ENCODE measurements at places on chromosomes 12 and 14. TPM values are rescaled to one million over a fixed set of nuclear protein-coding genes. Genes with fewer than 3 reads are reported as not detected.

DNA sequence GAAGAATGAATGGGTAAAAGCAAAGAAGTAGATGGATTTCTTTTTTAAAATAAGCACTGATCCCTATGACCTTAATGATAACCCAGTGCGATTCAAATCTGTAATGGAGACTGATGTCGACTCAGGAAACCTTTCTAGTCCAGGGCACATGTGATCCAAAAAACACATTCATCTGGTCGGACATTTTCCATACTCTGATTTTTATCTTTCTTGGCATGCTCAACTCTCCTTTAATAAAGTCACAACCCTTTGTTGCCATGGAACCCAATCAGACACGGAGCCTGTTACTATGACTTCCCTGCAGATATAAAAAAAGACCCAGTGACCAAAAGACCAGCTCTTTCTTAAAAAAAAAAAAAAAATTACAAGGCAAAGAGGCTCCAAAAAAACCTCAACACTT lies 27.9 kb downstream of the TMCC3 start:
- no peaks in the 10 kb centered on the region for H3K4me1 ChIP-seq
- H3K36me3 ChIP-seq = no peaks in the 10 kb centered on the region
- no peak for DNase-seq
- H3K27ac ChIP-seq = no peak overlapping the region
- no peaks in the 10 kb centered on the region for H3K27me3 ChIP-seq
- no peak overlapping the region for H3K4me3 ChIP-seq

- no peak overlapping the region for H3K27ac ChIP-seq
- no peak for DNase-seq
- no peak overlapping the region for H3K4me3 ChIP-seq
Observed at GRCh38 chr12:5171701-5172100, 128.0 kb downstream of the KCNA5 start.

DNA sequence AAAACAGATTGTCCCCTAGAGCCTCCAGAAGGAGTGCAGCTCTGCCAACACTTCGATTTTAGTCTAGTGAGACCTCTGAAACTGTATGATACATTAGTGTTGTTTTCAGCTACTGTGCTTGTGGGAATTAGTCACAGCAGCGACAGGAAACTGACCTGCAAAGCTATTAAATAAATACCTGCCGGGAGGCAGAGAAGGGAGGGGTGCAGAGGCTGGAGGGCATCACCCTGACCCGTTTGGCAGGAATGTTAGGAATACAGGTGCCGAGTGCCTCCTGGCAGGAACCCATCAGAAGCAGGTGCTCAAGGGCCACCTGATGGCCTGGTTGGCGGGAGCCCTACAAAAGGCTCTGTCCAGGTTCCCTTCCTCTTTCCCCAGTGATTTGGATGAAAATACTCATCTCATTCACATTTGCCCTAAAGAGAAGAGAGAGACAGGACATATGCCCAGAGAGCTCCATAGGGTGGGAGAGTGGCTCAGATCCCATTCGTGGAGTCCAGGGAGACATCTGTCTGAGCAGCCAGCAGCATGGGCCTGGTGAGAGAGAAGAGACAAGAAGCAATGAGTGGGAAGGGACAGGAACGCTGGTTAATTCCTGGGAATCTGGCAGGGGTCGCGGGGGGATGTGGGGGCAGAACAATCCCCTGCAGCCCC lies 44.6 kb downstream of the C14orf132 start:
- peak overlapping the region; percentile 22 for H3K27ac ChIP-seq
- DNase-seq = peak; percentile 31
- H3K4me3 ChIP-seq = no peak overlapping the region
- no peaks in the 10 kb centered on the region for H3K4me1 ChIP-seq

DNA sequence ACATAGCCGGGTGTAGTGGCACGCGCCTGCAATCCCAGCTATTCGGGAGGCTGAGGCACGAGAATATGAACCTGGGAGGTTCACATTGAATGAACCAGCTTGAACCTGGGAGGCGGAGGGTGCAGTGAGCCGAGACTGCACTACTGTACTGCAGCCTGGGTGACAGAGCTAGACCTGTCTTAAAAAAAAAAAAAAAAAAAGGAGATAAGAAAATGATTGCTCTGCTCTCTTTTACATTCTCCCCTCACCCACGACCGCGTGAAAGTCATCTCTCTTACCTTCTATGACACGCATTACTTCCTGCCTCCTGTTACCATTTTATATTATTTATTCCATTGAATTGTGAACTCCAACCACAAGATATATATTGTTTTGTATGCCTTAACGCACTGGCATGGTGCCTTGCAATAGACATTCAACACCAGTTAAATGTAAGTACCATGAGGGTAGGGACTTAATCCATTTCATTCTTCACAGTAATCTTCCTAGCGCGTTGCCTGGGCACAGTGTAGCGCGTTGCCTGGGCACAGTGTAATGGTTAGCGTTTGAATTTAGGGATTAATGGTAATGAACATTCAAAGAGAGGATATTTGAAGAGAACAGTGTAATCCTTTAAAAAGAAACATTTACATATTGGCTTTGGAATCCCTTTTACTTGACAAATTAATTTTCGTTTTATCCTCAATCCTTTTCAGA lies 2.7 kb downstream of the RAP1B start:
- no peaks in the 10 kb centered on the region for H3K36me3 ChIP-seq
- no peaks in the 10 kb centered on the region for H3K27me3 ChIP-seq
- DNase-seq = no peak
- peak overlapping the region; percentile 84 for H3K4me3 ChIP-seq
- peak overlapping the region; percentile 100 for H3K27ac ChIP-seq
- H3K4me1 ChIP-seq = peaks cover 15% of the 10 kb centered on the region

- no peak overlapping the region for H3K4me3 ChIP-seq
- H3K36me3 ChIP-seq = no peaks in the 10 kb centered on the region
- no peaks in the 10 kb centered on the region for H3K4me1 ChIP-seq
Observed at GRCh38 chr12:2650261-2651067, 144.3 kb upstream of the FKBP4 start.

GRCh38 chr14:55446127-55446736 lies 5.8 kb upstream of the TBPL2 start:
- no peak overlapping the region for H3K27ac ChIP-seq
- H3K4me1 ChIP-seq = no peaks in the 10 kb centered on the region
- H3K4me3 ChIP-seq = no peak overlapping the region

Gene KLRF1
- total RNA-seq = not detected

Gene ISCU
- 227 TPM for total RNA-seq

Gene DPPA3
- not detected for total RNA-seq

Gene LTBR
- total RNA-seq = 90.1 TPM

Gene TTC9
- 3.9 TPM for total RNA-seq
